ENCODE measurements at places on chromosomes 3 and 15.

- DNase-seq = no peak
These were observed 1.3 kb upstream of the CPA3 start for GRCh38 chr3:148863814-148864213.

- DNase-seq = no peak
These were observed 13.7 kb upstream of the FGD5 start for GRCh38 chr3:14804835-14805780.

- DNase-seq = no peak
These were observed 19.0 kb downstream of the ADAMTS9 start for GRCh38 chr3:64668582-64669510.

DNA sequence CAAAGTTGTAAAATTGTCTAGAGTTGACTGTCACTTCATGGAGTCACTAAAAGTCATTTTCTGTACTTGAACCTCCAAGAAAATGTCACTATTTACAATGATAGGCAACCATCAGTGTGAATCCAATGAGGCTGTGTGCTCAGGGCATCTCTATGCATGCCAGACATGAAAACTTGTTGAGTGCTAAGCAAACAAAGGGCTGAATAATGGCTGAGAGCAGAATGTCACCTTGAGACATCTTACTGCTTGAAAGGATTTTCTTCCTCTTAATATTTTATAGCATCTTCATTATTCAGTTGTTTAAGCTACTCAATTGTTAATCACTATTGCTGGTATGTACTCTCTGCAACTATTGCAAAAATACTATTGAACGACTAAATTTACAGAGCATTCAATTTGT lies 184.7 kb downstream of the PLCH1 start:
- no peak for DNase-seq

DNA sequence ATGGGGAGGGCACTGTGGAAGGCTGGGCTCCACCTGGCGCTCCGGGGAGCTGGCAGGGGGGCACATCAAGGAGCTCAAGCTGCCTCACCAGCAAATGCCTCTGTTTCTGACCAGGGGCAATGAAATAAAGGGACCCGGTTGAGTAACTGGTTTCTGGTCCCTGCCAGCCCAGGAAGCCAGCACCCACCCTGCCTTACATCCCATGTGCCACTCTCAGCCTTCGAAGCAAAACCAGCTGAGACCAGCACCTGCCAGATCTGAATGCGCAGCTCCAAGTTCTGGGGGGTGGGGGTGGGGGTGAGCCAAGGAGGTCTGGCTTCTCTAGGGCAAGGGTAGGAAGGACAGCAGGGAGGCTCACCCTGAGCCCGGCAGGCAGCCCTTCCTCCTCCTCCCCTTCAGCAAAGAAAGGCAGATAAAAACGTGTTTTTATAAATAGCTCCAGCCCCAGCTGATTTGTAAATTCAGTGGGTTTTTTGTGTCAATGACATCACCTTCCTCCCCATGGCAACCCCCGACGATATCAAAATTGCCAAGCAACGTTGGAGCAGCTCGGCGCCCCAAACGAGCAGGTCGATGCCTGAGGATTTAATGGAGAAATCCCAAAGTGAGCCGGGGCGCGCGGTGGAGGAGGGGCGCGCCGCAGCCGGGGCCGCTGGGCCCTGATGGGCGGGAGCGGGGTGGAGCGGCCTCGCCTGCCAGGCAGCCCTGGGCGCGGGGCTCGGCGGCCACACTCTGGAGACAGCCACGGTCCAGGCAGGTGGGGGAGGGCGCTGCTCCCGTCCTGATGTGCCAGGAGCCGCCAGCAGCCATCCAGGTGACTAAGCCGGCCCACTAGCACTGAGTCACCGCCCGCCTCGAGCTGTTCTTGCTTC lies at the start of gene PAK6:
Gene PAK6 (plus strand): TSS at position 532 of the 872 bp plus-strand sequence. CDS start 25,723 bp downstream, outside the sequence.
- DNase-seq = peak; percentile 45

- DNase-seq = no peak
These were observed 48.4 kb downstream of the MLH1 start for GRCh38 chr3:37041546-37042195.

Data from activated naive CD4-positive, alpha-beta T cell treated with anti-CD3 and anti-CD28 coated beads, Interleukin-2, amount 10 ng/mL, durations not matched to agents 7 days and 5 days (primary cell).